ENCODE measurements at places on chromosomes 1 and 21. TPM values are rescaled to one million over a fixed set of nuclear protein-coding genes. Genes with fewer than 3 reads are reported as not detected.

The HTR6 gene
- not detected for total RNA-seq

The SAMD13 gene
- total RNA-seq: 0.72 TPM

The TGFB2 gene
- total RNA-seq: 3.7 TPM

The MYOG gene
- total RNA-seq: not detected

The DIO1 gene
- total RNA-seq: 0.85 TPM

The DCST2 gene
- 0.66 TPM for total RNA-seq

The OR14K1 gene
- not detected for total RNA-seq

The C1orf141 gene
- total RNA-seq: not detected

The TFF1 gene
- total RNA-seq: not detected

The RBM11 gene
- total RNA-seq: 3.6 TPM

- no peaks in the 10 kb centered on the region for H3K4me1 ChIP-seq
- no peak overlapping the region for H3K4me3 ChIP-seq
- H3K27me3 ChIP-seq: peaks cover 12% of the 10 kb centered on the region
- H3K27ac ChIP-seq: no peak overlapping the region
- H3K36me3 ChIP-seq: no peaks in the 10 kb centered on the region
Measured at GRCh38 chr1:112855152-112855828, 100.7 kb downstream of the SLC16A1 start.

DNA sequence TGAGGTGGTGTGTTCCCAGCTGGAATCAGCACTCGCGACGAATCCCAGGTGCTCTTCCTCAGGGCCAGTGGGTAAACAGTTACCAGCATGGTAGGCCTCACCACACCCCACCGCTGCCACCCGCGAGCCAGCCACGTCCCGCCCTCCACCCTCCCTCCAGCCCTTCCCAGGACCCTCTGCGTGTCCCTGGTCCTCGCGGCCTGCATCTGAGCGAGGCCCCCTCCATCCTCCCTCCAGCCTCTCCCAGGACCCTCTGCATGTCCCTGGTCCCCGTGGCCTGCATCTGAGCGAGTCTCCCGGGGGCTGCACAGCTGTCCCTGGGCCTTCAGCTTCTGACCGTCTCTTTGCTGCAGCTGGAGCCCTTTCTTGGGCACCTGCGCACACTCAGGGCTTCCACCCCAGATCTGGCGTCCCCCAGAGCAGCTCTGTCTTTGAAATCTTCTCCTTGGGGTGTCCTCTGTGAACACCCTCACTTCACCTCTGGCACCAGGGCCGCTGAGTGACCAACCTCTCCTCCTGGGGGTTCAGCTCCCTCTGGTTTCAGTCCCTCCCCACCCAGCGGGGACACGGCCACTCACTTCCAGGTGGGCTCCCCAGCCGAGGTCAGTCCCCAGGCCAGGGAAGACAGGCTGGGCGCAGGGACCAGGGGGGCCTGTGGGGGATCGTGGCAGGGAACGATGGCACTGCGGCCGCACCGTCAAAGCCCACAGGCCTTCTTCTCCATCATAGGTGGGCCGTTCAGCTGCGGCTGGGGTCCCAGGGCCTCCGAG is 57.8 kb upstream of the COL6A2 start:
- H3K4me3 ChIP-seq: no peak overlapping the region
- H3K27ac ChIP-seq: peak overlapping the region; percentile 69
- no peaks in the 10 kb centered on the region for H3K27me3 ChIP-seq
- DNase-seq: no peak
- no peaks in the 10 kb centered on the region for H3K36me3 ChIP-seq

- no peak overlapping the region for H3K27ac ChIP-seq
- H3K27me3 ChIP-seq: no peaks in the 10 kb centered on the region
- no peak overlapping the region for H3K4me3 ChIP-seq
- H3K4me1 ChIP-seq: peaks cover 12% of the 10 kb centered on the region
Measured at GRCh38 chr1:149945206-149945605, 8.5 kb upstream of the MTMR11 start.

DNA sequence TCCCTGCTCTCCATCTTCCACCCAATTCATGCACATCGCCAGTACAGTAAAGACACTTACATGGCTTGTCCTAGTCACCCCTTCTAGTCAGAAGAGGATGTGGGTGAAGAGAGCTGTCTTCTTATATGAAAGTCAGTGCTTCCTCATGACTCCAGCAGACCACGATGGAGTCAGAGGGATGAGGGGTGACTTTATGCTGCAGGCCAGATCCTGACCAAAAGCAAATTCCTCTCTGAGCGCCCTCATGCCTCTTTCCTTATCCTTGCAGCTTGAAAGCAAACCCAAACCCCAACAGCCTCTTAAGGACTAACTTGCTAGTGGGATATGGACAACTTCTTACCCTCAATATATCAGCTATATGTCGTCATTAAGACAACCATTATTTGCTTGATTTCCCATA is 348.2 kb upstream of the DUSP10 start:
- no peak for DNase-seq
- H3K4me1 ChIP-seq: no peaks in the 10 kb centered on the region
- H3K36me3 ChIP-seq: no peaks in the 10 kb centered on the region

DNA sequence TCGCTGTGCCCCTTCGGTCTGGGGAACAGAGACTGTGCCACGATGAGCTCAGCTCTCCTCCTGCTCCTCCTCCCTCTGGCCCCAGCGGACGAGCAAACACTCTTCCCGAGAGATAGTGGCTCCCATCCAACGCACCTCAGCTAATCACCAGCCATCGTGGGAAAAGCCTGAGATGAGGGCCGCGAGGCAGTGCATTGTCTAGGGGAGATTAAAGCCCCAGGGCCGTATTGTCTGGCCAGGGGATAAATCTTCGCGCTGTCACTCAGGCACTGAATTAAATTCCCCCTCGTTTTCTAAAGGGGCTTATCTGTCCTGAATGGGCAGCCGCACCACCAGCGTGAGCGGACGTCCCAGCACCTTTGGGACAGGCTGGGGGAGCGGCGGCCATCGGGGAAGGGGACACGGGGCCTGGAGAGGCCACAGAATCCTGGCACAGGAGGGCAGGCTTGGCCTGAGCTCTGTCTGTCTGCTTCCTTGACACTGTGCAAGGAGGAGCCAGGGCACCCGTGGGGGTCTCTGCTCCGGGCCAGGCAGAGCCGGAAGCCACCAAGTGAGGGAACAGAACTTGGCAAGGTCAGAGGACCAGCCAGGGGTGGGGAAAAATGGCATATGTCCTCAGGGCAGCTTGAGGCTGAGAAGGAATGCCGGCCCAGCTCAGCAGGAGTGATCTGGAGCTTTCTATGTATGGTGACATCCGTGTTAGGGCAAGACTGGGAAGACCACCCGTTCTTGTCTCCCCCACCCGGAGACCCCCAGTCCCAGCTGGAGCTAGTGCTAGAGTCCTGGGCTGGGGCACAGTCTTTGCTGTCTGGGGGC is 32.3 kb downstream of the PRDM16 start:
- no peaks in the 10 kb centered on the region for H3K4me1 ChIP-seq
- H3K27ac ChIP-seq: no peak overlapping the region
- H3K4me3 ChIP-seq: no peak overlapping the region
- no peaks in the 10 kb centered on the region for H3K27me3 ChIP-seq

DNA sequence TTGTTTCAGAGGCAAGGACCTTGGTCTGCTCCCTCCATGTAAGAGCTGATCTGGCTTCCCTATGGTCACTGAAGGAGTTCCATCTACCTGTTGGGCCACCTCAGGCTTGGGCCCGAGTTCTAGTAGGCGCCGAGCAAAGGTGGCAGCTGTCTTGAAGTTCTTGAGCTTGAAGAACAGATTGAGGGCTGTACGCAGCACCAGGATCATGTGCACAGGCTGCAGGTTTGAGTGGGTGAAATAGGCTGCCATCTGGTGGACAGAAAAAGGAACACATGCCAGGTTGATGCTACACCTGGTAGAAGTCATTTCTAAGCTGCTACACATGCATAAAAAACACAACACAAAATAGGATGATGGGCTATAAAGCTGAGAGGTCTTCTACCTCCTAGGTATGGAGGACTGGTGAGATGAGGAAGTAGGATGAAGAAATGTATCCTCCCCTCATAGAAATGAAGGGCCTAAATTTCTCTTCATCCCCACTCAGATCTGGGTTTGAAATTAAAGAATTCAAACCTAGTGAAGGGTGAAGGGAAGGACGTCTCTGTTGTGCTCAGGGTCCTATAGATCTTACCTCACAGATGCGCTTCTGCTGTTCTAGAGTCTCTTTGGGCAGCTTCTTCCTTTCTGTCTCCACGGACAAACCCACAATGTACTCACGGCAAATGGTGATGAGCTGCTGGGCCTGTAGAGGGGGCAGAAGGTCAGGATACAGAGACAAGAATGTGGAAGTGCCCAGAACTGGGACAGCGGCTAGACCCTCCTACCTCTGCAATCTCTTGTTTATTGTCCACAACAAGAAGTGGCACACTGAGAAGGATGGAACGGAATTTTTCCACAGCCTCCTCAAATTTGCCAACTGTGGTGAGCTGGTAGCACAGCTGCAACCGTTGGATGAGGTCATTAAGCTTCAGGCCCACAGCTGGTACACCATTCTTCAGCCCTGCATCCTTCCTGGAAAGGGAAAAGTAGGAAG is 6.6 kb upstream of the PEX19 start:
- peaks cover 88% of the 10 kb centered on the region for H3K36me3 ChIP-seq
- H3K27ac ChIP-seq: no peak overlapping the region
- no peaks in the 10 kb centered on the region for H3K27me3 ChIP-seq
- H3K4me3 ChIP-seq: no peak overlapping the region

GRCh38 chr21:38142224-38142623 is 114.6 kb upstream of the KCNJ15 start:
- no peak overlapping the region for H3K27ac ChIP-seq
- no peaks in the 10 kb centered on the region for H3K27me3 ChIP-seq
- H3K36me3 ChIP-seq: no peaks in the 10 kb centered on the region
- no peak overlapping the region for H3K4me3 ChIP-seq
- no peak for DNase-seq

DNA sequence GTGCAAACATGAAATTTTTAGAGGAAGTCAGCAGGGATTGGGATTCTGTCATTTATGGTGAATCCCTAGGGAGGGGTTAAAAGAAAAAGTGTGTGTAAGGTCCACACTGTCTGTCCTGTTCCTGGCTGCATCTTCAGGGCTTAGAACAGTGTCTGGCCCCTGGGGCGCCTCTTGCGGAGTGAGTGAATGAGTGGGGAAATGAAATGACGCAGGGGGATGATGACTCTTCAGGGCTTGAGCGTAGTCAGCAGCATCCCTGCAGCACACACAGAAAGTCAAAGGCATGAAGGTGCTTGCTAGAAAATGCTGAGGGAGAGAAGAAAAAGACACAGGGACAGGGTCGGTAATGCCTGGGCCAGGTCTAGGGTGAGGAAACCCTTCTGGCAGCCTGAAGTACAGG is 57.8 kb downstream of the PGBD5 start:
- no peaks in the 10 kb centered on the region for H3K4me1 ChIP-seq
- H3K4me3 ChIP-seq: no peak overlapping the region
- H3K36me3 ChIP-seq: no peaks in the 10 kb centered on the region
- no peaks in the 10 kb centered on the region for H3K27me3 ChIP-seq

DNA sequence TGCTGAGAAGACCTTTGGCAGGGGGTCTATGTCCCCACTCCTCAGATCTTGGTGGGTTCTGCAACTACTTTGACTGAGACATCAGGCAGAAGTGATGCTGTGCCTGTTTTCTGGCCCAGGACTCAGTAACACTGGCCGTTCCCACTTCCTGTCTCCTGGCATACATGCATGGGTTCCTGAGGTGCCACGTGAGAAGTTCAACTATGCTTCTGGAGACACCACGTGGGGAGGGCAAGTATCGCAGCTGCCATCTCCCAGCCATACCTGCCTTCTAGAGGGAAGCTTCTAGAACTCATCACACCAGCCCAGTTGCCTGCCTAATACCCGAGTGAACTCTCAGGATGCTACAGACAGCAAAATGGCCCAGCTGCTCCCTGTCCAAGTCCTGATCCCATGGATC is 65.8 kb downstream of the TRABD2B start:
- no peaks in the 10 kb centered on the region for H3K36me3 ChIP-seq
- no peak overlapping the region for H3K27ac ChIP-seq
- DNase-seq: no peak
- no peaks in the 10 kb centered on the region for H3K4me1 ChIP-seq
- no peak overlapping the region for H3K4me3 ChIP-seq

DNA sequence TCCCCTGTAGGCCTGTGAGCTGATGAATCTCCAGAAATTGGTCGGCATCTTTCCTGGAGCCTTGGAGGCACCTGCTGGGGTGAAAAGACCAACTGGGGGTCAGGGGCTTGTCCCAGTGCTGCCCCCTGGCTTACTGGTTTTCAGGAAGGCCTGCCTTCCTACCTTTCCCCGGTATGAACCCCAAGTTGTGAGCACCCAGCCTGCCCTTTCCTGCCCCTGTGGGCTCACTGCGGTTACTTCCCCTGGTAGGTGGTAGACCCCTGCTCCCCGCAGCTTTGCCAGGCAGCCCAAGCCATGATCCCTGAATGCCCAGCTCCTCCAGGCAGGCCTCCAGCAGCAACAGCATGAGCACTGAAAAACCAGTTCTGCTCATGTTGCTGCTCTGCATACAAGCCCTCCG is 10.2 kb downstream of the DMRTB1 start:
- DNase-seq: peak; percentile 68
- H3K4me1 ChIP-seq: peaks cover 5% of the 10 kb centered on the region

DNA sequence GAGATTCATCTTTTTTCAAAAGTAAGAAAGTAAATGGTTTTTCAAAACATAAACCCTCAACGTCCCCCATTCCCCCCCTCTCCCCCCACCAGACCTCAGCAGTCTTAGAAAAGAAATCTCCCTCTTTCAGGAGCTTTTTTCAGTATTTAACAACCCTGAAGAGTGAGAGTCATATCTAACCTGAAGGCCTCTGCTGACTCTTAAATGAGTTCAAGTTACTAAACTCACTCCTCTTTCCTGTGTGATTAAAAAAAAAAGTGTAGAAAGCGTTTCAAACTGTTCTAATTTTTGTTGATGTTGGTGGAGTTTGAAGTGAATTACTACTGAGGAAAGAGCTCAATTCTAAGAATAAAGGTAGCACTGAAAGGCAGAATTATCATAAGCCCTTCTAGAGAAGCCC is 93.7 kb downstream of the VAV3 start:
- H3K4me3 ChIP-seq: no peak overlapping the region
- H3K36me3 ChIP-seq: no peaks in the 10 kb centered on the region
- H3K4me1 ChIP-seq: peaks cover 19% of the 10 kb centered on the region
- no peak for DNase-seq
- H3K27ac ChIP-seq: no peak overlapping the region

DNA sequence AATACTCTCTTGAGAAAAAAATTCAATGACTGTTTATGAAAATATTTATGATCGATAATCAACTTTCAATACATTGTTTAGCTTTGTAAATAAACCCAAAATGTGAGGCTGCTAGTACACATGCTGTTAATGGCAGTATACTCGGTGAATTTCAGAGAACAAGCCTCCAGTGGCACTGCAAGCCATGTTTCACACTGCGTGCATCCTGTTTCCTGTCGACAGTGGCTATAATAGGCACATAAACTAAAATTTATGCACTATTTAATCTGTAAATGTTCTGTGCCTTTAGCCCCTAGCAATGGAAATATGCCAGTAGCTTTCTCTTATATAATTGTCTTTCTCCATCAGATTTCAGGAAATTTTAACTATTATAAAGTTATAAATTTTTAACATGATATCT is 26.3 kb upstream of the RGS18 start:
- no peak overlapping the region for H3K4me3 ChIP-seq
- H3K36me3 ChIP-seq: no peaks in the 10 kb centered on the region
- H3K4me1 ChIP-seq: no peaks in the 10 kb centered on the region
- H3K27ac ChIP-seq: no peak overlapping the region

GRCh38 chr21:40254540-40255465 is 387.6 kb downstream of the PCP4 start:
- H3K36me3 ChIP-seq: no peaks in the 10 kb centered on the region
- no peaks in the 10 kb centered on the region for H3K27me3 ChIP-seq
- no peak overlapping the region for H3K27ac ChIP-seq

Measured in spleen (tissue), 13 donors.